ENCODE measurements at places on chromosomes 1 and 21. TPM values are rescaled to one million over a fixed set of nuclear protein-coding genes. Genes with fewer than 3 reads are reported as not detected.

DNA sequence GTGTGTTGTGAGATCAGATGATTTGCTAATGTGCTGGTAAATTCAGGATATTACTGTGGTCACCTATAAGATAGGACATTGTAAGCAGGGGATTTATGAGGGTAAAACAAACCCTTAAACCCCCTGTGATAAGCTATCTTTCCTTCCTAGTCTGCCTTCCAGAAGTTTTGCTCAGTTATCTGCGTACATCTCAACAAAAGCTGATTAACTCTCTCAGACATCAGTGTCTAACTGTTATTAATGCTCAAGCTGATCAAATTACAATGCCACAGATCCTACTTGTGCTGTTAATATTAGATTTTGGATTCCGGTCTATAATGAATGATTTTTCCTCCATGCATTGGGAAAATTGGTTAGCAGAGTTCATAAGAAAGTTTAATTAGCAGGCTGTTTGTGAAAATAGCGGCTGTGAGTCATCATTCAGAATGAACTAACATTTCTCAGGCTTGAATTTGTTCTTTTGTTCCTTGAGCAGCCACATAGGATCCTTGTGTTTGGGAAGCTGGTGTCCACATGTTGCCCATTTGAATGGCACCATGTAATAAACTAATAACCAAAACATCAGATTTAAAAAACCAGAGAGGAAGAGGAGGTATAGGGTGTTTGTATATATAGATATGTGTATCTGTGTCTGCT is 48.7 kb downstream of the ELAVL4 start:
- DNase-seq, result no peak

Gene S100A9
- total RNA-seq, result not detected

GRCh38 chr1:231691618-231692259 is 65.1 kb downstream of the DISC1 start:
- peak; percentile 96 for DNase-seq

Gene MIGA1
- total RNA-seq, result 17.8 TPM
